ENCODE measurements at places on chromosomes 5 and 9. TPM values are rescaled to one million over a fixed set of nuclear protein-coding genes. Genes with fewer than 3 reads are reported as not detected.

DNA sequence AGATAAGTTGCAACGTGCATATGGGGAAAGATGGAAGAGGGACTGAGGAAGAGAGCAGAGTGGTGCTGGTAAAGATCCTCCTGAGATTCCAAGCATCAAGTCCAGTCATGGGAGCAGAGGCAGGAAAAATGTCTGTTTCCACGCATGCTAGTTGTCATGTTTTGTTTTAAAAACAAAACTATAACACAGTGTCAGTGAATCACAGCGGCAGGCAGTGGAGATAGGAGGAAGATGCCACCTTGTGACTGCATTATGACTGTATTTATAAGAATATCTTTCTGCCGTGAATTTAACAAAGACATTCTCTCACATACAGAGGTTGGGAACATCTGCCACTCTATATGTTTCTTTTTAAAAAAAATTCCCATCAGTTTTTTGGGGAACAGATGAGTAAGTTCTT lies 3.7 kb upstream of the SVEP1 start:
- DNase-seq = peak; percentile 68

- DNase-seq = no peak
Observed at GRCh38 chr9:130938184-130938651, 829 bp downstream of the FIBCD1 start.

GRCh38 chr9:34502891-34503290 lies 19.9 kb downstream of the ENHO start:
- no peak for DNase-seq

GRCh38 chr5:177432143-177432838 lies 5.8 kb downstream of the GRK6 start:
- DNase-seq = no peak

GRCh38 chr9:127131871-127132270 lies 9.4 kb upstream of the ANGPTL2 start:
- peak; percentile 59 for DNase-seq

The ALDOB gene
- not detected for total RNA-seq

GRCh38 chr9:124495126-124496074 lies 11.8 kb downstream of the NR5A1 start:
- DNase-seq = no peak

- peak; percentile 59 for DNase-seq
Observed at GRCh38 chr5:31225118-31225517, 31.6 kb downstream of the CDH6 start.

The FOXD4L5 gene
- total RNA-seq = under 0.01 TPM

DNA sequence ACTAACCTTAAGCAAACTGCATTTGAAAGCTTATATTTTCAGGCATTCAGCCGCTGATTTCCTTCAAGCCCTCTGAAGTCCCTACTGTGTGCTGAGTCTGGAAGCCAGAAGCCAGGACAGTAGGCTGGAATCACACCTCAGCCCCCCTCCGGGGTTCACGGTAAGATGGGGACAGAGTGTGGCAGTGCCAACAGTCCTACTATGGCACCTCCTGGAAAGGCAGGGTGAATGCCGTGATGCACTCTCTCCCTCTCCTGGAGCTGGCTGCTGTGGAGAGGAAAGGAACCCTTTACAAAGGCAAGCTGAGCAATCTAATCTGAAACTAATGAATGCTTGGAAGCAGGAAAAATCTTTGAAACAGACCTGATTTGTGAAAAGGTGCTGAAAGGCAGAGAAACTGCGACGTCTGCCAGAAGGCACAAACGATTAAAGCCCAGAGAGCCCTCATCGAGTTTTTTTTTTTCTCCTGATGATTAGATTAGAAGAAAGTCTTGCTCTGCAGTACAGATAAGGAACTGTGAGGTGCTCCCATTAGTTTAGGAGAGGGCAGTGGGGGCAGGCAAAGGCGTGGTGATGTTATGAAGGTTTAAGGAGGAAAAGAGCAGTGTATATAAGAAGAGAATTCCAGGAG lies 21.0 kb downstream of the ANKH start:
- DNase-seq = no peak

DNA sequence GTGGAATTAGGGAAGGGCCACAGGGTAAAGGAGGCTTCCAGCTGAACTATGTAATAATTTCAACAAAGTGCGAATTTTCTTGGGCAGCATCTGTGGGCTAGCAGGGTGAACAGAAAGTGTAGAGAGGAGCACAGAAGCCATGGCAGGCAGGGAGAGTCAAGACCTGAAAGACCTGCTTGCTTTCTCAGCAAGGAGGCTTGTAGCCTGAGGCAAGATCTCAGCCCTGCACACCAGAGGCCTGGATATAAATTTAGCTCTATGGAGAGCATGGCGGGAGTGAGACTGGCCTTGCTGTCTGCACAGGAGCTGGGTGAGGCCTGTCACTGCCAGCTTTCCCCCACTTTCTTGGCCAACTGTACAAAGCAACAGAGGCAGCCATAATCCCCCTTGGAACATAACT lies 32.1 kb upstream of the SH3TC2 start:
- no peak for DNase-seq

DNA sequence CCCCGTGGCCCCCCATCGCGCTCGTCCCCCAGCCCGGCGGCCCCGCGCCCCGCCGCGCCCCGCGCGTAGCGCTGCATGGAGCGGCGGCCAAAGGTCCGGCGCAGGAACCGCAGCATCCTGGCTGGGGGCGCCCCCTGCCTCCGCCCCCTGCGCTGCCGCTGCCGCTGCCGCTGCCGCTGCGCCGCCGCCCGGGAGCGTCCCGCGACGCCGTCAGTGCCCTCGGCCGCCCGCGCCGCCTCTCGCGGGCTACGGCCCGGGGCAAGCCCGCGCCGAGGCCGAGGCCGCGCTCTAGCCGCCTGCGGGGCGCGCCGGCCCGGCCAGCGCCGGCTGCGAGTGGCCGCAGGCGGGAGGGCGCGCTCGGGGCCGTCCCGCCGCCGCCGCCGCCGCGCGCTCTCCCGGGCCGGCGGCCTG lies 523 bp downstream of the EPB41L4B start:
- DNase-seq = no peak

- peak; percentile 49 for DNase-seq
Observed at GRCh38 chr9:104850786-104851545, 77.0 kb downstream of the ABCA1 start.

Measured in fibroblast of the aortic adventitia (primary cell).